ENCODE measurements at places on chromosomes 3 and 15.
A peak's percentile ranks its signal among the peaks of the same experiment; 100 is the strongest.

GRCh38 chr3:127593178-127593577 lies 2.6 kb upstream of the TPRA1 start:
- no peak for DNase-seq

GRCh38 chr3:103057003-103057402 lies 622.2 kb downstream of the ZPLD1 start:
- no peak for DNase-seq

GRCh38 chr3:152706991-152707713 lies 127.8 kb upstream of the P2RY1 start:
- no peak for DNase-seq

GRCh38 chr3:136783708-136784191 lies 31.6 kb upstream of the STAG1 start:
- DNase-seq: peak; percentile 55

- no peak for DNase-seq
These were observed 1.1 kb downstream of the OIP5 start for GRCh38 chr15:41331281-41331680.

- peak; percentile 28 for DNase-seq
These were observed 1.4 kb downstream of the ZNF609 start for GRCh38 chr15:64461721-64462162.

DNA sequence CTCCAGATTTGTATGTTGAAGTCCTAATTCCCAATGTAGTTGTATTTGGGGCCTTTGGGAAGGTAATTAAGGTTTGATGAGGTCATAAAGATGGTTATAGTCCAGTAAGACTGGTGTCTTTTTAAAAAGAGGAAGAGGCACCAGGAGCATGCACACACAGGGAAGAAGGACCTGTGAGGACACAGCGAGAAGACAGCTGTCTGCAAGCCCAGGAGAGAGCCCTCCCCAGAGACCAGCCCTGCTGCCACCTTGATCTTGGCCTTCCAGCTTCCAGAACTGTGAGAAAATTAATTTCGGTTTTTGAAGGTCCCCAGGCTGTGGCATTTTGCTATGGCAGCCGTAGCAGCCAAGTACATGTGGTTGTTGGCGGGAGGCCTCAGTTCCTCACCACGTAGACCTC lies 32.8 kb upstream of the TSEN2 start:
- no peak for DNase-seq

DNA sequence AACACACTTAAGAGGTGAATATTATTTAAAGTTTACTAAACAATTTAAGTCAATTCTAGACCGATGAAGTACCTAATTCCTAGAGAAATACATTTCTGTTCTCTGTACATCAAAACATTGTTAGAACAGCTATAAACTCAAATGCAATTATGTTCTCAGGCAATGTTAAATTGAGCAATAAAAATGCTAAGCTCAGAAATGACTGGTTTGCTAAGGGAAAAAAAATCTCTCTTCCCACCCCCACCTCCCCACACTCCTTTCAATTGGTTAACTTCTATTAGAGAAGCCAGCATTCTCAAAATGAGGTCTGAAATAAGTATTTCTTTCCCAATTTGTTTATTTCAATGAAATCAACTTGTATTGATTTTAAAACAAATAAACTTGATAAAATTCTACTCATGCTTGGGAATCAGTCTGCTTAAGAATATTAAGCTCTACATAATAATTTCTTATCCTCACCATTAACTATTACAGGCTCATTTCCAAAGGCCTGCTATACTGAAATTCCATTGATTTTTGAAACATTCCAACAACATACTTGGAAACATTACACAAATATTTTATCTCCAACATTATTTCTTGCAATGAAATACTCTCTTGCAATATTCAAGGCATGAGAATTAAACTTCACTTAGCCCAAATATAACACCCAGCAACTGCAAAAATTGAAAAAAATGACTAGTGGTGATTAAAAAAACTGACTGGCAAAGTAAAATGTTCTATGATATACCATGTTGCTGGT lies 22.6 kb downstream of the TSPAN3 start:
- DNase-seq: no peak

DNA sequence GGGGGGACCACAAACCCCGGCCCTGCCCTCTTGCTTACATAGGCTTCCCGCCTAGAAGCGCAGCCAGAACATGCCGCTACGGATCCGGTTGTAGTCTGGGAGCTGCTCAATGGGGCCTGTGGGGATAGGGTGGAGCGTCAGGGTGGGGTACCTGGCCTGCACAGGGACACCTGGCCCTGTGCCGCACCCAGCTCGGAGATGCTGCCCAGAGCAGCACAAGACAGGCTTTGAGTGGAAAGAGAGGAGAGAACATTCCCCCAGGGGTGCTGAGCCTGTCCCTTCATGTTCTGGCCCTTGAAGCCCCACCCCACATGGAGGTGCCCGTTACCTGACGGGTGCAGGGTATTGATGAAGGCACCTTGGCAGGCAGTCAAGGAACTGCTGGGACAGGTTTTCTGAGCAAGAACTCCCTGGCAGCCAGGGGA lies 4.0 kb upstream of the COL7A1 start:
- no peak for DNase-seq

DNA sequence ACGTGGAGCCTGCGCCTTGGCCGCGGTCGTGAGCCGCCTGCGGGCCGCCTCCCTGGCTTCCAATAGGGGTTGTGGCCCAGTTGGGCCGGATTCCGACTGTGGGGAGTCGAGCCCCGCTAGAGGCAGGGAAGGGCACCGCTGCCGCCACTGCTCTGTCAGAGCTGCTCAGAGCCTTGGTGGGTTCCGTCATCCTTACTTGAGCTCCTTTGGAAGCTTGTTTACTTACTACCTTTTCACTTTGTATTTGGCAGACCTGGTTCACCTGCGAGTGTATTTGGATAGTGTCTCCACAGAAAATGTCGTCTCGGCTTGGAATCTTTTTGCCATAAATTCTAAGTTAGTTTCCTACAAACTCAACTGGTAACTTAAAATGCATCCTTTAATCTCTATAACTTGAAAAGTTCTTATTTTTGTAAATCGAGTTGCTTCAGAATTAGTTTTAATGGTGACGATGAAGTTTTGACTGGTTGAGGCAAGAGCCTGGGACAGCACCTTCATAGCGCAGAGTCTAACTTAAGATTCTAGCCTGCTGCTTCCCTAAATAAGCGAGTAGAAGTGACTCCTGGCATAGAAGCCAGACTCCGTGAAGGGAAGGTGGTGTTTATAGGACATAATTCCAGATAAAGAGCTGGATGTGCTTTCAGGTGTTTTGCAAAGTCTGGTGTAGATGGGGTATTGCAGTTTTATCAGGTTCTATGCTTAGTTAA lies 800 bp downstream of the DAG1 start:
- peak; percentile 34 for DNase-seq

DNA sequence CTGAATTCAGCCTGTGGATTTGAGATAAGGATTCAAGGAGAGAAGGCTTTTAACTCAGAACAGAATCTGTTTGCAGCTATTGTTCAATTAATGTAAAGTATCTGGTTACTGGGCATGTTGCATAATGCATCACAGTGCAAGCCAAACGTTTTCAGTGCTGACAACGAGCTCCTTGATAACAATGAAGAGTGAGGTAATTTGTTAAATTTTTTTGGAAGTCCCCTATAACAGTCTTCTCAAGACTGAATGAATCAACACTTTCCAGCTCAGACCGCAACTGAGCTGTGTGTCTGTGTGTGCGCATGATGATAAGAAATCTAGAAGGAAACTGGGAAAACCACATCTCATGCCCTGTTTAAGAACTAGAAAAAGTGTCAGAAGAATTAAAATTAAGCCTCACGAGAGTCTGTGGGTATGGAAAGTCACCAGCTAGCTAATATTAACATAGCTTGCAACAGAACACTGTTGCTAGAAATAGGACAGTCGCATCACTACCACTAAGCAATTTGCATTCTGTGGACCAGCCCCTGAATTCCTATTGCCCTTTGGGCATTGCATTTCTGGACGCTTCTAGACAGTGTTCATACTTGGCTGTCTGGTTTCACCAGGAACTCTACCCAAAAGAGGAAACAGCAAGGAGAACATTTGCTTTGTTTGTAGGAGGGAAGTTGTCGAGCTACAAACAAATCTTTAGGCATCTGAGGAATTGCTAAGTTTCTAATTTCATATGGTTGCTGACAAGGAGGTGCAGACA lies 43.7 kb upstream of the ATP2C1 start:
- peak; percentile 40 for DNase-seq

DNA sequence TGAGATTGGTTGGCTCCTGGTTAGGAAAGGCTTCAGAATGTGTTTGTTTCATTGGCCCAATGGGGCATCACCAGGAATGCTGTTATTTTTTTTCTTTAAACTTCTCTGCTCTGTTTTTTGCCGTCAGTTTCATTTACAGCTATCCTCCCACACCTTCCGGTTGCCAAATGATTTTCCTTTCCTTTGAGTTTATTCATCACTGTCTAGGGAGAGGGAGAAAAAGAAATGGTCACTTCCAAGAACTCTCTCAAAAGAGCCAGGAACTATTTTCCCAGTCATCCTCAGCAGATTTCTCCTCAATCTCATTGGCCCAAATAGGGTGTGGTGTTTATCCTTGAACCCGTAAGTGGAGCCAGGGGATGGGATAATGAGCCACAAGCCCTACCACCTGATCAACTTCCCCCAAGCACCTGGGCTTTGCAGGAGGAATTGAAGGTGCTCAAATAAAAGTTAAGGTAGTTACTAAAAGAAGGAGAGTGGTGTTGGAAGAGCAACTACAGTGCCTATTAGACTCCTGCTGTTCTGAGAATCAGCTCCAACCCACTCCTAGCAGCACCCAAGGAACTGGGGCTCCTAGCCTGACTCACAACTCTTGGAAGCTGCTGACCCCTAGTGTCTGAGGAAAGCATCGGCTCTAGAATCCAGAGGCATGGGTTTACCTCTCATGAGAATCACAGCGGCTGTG lies 183.8 kb upstream of the IL12A start:
- peak; percentile 91 for DNase-seq

- DNase-seq: peak; percentile 52
These were observed 92.0 kb downstream of the SNRK start for GRCh38 chr3:43378066-43378935.

- DNase-seq: peak; percentile 6
These were observed 400.7 kb downstream of the ROBO1 start for GRCh38 chr3:79367066-79367465.

Data from fibroblast of villous mesenchyme (primary cell).